ENCODE measurements at places on chromosomes 5 and 9.

DNA sequence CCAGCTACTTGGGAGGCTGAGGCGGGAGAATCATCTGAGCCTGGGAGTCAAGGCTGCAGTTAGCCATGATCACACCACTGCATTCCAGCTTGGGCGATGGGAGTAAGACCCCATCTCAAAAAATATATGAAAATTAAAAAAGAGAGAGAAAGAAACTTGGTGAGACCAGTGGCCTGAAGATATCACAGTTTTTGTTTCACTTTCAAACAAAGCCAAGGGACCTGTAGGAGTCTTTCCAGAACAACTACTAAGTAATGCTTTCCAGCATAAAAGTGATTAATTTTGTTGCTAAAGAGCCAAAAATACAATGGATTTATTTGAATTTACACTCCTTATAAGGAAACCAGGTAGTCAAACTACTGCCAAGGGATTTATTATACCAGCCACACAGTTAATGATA, 23.5 kb downstream of the GKAP1 start:
- no peak for DNase-seq

- no peak for DNase-seq
Measured at GRCh38 chr9:109813829-109814228, 33.8 kb downstream of the PALM2AKAP2 start.

- DNase-seq: no peak
Measured at GRCh38 chr5:107893642-107894041, 222.9 kb upstream of the EFNA5 start.

- DNase-seq: no peak
Measured at GRCh38 chr5:1240496-1241260, 15.5 kb downstream of the SLC6A18 start.

GRCh38 chr9:35079041-35079425, 709 bp downstream of the FANCG start:
- DNase-seq: no peak

GRCh38 chr5:80592761-80593160, 22.7 kb upstream of the ANKRD34B start:
- no peak for DNase-seq

GRCh38 chr5:68405784-68406743, 190.5 kb downstream of the PIK3R1 start:
- DNase-seq: no peak

DNA sequence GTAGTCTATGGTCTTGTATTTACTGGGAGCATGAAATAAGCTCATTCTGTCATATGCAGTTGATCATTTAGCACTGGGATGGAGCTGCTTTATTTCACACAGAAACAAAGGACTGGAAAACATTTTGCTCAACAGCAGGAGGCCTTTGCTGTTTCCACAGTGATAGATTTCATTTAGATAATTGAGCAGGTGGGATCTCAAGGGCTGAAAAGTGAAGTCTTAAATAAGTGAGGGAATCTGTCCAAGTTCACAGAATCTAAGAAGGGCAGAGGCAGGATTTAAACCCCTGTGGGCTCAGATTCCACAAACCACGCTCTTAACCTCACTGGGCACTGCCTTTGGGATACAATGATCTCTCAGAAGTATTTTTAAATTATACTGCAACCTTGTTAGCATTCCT, 47.8 kb downstream of the PRLR start:
- DNase-seq: no peak

GRCh38 chr9:77518688-77519087, 129.4 kb downstream of the GNA14 start:
- DNase-seq: no peak

DNA sequence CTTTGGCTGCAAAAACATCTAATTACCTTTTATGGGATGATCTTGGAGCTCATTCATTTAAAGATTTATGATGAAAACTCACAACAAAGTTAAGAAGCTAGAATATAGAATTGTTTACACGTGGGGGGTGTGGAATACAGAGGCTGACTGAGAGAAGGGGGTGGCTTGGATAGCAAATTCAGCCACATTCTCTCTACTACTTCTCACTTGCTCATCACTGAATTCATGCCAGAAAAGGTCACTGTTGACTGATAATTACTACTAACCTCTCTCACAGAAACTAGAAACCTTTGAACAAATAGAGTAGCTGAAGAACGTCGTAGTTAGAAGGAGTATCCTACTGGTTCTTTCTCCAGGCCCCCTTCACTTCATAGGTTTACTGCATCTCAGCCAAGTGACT, 808.2 kb downstream of the BRINP1 start:
- DNase-seq: no peak

GRCh38 chr5:74094782-74095108, 468.7 kb downstream of the ARHGEF28 start:
- DNase-seq: no peak

DNA sequence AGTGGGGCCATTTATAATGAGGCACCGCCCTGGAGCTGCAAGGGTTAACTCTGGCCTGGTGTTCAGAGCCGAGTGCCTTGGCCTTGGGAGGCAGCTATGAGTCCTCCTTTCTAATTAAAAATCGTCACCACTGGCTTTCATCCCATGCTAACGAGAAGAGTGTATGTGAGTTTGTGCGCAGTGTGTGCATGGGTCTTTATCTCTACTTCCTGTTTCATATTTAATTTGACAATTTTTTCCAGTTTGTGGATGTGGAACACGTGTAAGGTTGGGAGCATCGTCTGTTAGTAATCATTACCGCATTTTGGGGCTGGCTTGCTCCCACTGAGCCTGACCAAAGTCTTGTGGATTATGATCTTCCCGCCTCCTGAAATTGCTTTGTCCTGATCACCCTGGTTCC, 76.4 kb downstream of the NDFIP1 start:
- no peak for DNase-seq

- no peak for DNase-seq
Measured at GRCh38 chr5:35876454-35876853, 19.8 kb downstream of the IL7R start.

Data from SK-N-MC (cell line).